ENCODE measurements at places on chromosomes 5 and 9.

- no peak for DNase-seq
Observed at GRCh38 chr9:110605565-110605964, 26.0 kb upstream of the SVEP1 start.

- no peak for DNase-seq
Observed at GRCh38 chr9:90124961-90125360, 517.7 kb downstream of the DIRAS2 start.

- DNase-seq = no peak
Observed at GRCh38 chr5:149056616-149057165, 6.2 kb downstream of the SH3TC2 start.

DNA sequence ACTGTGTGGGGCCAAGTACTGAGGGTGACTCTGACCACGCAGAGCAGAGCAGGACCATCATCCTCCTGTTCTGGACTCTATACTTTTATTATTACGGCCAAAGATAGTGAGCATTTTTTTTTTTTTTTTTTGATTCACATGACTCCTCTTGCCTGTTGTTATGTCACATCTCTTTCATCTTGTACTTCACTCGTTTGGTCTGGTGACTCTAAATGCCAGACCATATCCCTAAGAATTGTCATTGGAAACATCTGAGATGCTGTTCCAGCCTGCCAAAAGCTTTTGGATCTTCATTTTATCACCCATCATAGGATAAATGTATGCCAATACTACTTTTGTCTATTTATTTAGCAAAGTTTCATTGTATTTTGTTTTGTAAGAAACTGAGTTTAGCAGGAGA lies 168.2 kb upstream of the RAI14 start:
- DNase-seq = no peak

DNA sequence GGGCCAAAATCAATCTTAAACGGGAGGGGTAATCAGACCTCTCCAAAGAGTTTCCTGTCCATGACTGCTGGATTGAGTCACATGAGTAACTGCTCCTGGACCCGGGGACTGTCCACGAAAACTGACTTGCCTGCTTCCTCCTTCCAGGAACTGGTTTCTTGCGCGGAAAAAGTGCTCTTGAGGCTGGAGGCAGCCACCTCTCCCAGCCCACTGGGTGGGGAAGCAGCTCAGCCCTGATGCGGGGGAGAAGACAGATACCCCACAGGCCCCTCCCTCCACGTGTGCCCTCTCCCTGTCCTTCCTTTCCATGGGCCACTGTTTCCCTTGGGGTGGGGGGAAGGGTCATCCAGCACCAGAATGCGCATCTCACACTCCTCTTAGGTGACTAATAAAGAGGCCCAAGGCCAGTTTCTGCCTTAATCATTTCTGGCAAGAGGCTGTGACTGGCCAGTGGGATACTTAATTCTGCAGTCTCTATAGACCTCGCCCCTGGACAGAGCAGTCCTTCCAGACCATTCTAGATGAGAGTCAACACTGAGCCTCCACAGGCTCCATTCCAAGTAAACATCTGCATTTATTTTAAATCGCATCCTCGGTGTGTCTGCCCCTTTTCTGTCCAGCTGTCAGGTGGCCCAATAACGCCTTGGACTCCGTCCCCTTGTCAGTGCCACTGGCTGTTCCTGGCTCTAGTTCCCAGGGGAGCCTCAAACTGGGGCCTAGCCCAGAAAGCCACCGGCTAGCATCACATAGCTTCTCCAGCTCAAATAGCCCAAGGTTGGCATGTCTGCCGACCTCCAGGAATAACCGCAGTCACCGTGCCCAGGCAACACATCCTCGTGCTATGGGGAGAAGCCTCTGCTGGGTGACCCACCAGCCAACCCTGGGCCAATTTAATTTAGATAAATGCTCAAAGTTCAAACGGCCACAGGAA lies 12.0 kb downstream of the REXO4 start:
- DNase-seq = no peak

GRCh38 chr9:74555565-74555964 lies 58.4 kb downstream of the RORB start:
- DNase-seq = no peak

- peak; percentile 11 for DNase-seq
Observed at GRCh38 chr5:153896701-153897100, 142.0 kb downstream of the FAM114A2 start.

DNA sequence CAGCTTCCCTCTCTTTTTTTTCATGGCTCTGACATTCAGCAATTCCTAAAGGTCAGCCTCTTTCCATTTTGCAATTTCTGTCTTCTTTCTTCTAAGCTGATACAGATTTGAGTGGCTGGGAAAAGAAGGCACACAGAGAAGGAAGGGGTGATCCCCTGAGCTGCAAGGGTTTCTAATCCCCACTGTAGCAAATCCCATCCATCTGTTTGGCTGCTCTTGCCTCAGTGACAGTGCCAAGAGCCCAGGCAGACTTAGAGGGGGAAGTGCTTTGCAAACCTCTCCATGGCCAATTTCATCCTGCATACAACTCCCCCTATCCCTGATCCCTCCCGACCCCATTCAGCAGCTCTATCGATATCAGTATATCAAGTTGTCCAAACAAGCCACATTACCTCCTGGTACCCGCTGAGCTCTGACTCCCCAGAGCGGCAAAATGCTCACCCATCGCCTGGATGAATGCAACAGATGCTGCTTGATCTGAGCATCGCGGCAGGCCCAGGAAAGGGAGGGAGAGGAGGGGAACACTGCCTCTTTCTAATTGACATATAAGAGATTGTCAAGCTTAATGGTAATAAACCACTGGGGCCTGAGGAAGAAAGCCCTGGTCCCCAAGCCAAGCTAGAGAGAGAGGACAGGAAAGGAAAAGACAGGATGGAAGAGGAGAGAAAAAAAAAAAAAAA lies 268.9 kb downstream of the ASTN2 start:
- no peak for DNase-seq

- DNase-seq = peak; percentile 70
Observed at GRCh38 chr9:88076286-88077070, 61.8 kb downstream of the SPATA31C2 start.

DNA sequence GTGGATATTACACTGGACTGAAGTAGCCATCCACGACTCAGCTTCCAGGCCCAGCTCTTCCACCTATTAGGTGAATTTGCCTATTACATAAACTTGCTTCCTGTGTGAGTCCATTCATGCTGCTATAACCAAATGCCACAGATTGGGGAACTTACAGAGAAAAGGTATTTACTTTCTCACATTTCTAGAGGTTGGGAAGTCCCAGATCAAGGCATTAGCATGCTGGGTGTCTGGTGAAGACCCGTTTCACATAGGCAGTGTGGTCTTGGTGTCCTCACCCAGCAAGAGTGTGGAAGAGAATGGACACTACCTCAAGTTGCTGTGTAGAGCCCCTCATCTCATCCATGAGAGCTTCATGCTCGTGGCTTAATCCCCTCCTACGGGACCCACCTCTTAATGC lies 282.6 kb downstream of the IRX1 start:
- DNase-seq = no peak

GRCh38 chr5:157890836-157891597 lies 32.1 kb upstream of the CLINT1 start:
- no peak for DNase-seq

DNA sequence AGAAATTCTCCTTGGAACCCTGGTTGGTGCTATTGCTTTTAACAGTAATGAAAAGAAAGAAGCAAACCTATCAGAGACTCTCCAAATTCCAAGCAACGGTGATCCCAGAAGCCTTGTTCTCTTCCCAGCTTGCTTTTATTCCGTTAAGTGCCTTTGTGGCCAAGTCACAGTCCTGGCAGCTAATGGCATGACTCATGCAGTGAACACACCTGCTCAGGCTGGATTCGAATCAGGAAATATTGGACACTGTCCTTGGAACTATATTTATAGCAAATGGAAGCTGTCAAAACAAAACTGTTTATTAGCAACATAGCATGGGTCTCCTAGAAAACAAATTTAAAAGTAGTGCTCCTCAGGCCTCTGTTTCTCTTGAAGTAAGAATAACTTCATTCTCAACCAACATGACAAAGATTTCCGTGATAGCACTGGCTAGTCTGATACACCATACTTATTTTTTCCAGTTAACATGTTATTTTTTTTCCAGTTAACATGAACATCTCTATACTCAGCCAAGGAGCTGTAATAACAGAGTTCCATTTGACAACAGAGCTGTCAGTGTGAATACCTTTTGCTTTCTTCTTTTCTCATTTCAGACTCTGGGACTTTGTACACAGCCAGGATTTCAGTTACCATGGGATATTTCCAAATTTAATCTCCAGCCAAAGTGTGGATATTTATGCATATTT lies 502.4 kb downstream of the GADD45G start:
- DNase-seq = no peak

- no peak for DNase-seq
Observed at GRCh38 chr5:103211576-103212561, 46.7 kb upstream of the MACIR start.

DNA sequence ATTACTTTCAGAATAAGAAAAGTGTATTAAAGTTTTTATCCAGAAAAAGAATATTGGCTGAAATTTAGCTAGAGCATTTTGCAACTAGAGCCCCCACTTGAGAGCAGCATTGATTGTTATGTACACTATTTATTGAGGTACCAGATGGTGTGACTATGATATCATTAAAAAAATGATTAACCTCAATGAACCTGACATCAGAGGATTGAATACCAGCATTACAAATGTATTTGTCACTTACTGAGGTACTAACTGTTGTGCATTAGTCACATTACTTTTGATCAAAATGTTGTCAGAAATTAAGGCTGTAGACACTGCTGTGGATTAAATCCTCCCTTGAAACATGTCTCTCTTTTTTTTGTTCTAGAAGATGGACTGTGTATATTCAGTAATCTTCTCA lies 127.8 kb upstream of the DHFR start:
- no peak for DNase-seq

DNA sequence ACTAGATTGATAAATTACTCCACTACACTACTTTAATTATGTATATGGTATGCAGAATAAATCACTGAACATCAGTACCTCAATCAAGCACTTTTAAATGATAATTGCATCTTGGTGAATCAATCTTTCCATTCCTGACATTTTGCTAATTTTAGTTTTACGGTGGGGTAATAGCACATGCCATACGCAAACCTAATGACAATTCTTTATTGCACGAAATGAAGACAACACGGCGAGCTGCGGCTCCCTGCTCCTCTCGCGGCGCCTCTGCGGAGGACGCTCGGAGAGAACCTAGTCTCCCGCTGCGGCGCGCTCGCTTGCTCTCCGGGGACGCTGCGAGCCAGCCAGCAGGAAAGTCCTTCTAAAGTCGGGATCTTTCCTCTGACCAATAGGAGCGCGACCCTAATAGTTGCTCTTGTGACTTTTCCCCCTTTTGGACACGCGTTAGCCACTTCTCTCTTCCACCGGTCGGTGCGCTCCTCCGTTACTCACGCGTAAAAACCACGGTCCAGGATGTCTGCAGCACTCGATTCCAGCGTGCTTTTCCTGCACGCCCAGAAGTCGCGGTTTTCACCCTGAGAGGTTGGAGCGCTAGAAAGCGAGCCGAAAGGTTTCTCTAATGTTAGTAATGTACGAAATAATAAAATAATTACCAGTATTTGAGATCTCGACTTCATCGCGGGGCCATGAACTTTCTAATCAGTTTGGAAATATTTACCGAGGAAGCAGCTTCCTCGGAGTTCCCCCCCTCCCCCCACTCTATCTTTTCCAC lies 1.0 kb upstream of the MEF2C start:
- no peak for DNase-seq

DNA sequence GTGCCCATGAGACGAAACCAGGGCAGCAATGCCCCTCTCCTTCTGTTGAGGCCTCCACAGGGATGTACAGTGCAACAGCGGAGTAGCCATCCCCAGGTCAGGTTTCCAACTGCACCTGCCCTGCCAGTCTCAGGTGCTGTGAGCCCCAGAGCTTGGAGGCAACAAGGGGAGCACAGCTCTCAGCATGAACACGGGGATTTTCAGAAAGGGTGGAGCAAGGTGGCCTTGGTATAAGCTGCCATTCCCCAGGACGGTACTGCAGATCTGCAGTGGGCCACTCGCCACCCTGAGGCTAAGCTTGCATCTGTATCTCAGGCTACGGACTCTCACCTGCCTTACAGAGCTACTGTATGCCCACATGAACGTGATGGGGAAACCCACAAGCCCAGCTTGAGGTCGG lies 103.6 kb downstream of the GABBR2 start:
- no peak for DNase-seq

DNA sequence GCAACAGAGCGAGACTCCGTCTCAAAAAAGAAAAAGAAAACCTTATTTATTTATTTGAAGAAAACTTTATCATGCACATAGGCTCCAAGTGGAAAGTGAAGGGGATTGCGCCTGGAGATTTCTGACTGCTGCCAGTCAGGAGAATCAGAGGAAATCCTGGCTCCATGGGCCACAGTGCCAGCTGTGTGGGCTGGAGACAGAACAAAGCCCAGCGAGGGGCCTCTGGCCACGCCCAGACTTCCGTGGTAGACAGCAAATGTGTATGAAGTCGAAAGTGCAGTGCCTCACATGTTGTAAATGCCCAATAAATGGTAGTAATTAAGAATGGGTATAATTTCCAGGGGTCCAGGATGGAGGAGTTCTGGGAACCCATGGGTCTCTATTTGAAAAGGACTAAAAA lies 75.8 kb upstream of the WWC1 start:
- no peak for DNase-seq

DNA sequence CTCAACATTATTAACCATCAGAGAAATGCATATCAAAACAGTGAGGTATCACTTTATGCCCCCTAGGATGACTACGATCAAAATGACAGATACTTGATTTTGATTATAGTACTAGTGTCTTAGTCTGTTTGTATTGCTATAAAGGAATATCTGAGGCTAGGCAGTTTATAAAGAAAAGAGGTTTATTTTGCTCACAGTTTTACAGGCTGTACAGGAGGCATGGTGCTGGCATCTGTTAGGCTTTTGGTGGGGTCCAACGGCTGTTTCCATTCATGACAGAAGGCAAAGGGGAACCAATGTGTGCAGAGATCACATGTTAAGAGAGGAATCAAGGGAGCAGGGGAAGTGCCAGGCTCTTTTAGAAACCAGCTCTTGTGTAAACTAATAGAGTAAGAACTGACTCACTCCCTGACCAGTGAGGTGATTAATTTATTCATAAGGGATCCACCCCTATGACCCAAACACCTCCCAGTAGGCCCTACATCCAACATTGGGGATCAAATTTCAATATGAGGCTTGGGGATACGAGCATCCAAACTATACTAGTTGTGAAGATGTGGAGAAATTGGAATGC lies 16.0 kb upstream of the AFF4 start:
- no peak for DNase-seq

- peak; percentile 41 for DNase-seq
Observed at GRCh38 chr5:1445313-1445688, at the start of gene SLC6A3. SLC6A3 (minus strand) TSS chr5:1445440; CDS start chr5:1443197, 2,243 bp downstream.

- DNase-seq = no peak
Observed at GRCh38 chr9:103427696-103428095, 432.6 kb downstream of the CYLC2 start.

DNA sequence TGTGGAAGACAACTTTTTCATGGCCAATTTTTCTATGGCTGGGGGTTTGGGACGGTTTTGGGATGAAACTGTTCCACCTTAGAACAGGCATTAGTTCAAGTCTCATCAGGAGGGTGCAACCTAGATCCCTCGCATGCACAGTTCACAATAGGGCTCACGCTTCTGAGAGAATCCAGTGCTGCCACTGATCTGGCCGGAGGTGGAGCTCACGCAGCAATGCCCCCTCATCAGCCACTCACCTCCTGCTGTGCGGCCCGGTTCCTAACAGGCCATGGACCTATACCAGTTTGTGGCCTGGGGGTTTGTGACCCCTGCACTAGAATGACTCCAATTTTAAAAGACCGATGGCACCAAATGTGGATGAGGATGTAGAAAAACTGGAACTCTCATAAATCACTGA lies 127.2 kb upstream of the IER5L start:
- no peak for DNase-seq
